EL (cell line): ENCODE measurements at places on chromosomes 7 and 10.

DNA sequence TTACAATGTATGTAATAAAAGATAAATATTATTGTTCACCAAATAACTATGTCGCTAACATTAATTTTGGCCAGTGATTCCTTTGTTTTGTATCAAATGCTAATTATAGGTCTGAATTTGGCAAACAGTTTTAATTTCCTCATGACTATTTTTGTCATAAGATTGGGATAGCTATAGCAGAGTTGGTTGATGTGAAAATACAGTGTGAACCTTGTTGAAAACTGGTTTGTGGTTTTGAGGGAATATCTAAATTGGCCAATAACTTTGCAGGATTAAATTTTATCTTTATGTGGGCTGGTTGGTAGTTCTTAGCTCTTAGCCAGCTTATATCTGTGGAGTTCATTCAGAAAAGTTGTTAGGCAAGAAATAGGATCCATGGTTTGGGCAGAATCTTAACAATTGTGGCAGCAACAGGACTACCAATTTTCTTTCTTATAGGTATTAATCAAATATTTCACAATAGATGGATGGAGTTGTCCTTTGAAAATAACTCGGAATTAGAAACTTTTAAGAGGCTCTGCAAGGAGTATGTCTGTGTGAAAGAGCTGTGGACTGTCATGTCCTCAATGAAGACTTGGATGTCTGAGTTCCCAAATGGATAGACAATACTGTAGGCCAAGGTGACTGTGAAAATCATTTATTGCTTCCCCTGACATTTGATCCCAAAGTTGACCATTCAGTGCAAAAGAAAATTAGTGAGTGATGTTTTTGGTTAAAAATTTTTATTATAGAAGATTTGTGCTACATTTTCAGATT is 73.5 kb downstream of the PRKG1 start:
- DNase-seq: no peak

GRCh38 chr10:101000127-101000914 is 713 bp downstream of the LZTS2 start:
- peak; percentile 41 for DNase-seq

DNA sequence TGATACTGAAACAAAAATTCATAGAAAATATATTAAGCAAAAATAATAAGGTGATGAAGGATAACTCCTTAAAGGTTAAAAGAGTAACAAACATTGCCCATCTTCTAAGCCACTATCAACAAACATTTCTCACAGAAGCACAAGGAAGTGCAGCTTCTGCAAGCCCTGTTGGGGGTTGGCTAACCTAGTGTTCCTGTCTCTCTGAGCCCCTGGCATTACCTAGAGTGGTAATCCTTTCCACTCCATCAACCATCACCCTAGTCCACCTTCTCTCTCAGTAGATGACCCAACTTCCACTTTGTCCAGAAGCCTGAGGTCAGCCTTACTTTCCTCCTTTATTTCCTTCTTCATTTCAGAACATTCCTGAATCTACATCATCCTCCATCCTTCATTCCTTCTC is 59.7 kb downstream of the HIPK2 start:
- DNase-seq: no peak

DNA sequence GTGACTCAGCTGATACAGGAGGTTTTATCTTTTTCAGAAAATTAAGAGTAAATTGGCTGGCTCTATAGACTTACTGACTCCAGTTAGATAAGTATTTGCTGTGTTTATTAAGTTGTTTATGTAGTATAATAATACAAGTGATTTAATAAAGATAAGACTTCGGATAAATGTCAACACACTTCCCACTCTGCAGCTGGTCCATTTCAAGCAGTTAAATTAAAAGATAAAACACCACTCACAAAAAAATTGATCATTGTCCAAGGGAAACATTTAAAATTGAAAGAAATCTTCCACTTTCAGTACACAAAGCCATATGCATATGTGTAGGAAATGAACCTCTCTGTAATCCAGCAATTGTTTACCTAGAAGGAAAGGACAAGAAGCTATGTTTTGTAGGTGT is 106.1 kb upstream of the SP8 start:
- no peak for DNase-seq

GRCh38 chr7:136845899-136846465 is 22.5 kb upstream of the CHRM2 start:
- peak; percentile 7 for DNase-seq

- no peak for DNase-seq
Observed at GRCh38 chr10:1575481-1576244, 161.7 kb downstream of the ADARB2 start.

GRCh38 chr10:43229208-43230061 is 37.4 kb downstream of the RASGEF1A start:
- DNase-seq: no peak

DNA sequence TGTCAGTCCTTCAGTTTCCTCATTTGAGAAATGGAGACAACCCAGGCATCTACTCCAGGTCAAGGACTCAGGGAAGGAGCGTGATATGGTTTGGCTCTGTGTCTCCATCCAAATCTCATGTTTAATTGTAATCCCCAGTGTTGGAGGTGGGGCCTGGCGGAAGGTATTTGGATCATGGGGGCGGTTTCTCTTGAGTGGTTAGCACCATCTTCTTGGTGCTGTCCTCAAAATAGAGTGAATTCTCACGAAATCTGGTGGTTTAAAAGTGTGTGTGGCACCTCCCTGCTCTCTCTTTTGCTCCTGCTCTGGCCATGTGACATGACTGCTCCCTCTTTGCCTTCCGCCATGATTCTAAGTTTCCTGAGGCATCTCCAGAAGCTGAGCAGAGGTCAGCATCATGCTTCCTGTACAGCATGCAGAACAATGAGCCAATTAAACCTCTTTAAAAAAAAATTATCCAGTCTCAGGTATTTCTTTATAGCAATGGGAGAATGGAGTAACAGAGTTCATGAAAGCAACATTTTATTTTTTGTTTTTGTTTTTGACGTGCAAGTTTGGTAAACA is 30.0 kb downstream of the ARHGAP22 start:
- DNase-seq: no peak
